ENCODE measurements at places on chromosomes 16 and 17.

GRCh38 chr17:31068291-31068690, 26.5 kb upstream of the NF1 start:
- peak; percentile 51 for DNase-seq

GRCh38 chr17:13746404-13746803, 144.7 kb upstream of the HS3ST3A1 start:
- DNase-seq, result no peak

DNA sequence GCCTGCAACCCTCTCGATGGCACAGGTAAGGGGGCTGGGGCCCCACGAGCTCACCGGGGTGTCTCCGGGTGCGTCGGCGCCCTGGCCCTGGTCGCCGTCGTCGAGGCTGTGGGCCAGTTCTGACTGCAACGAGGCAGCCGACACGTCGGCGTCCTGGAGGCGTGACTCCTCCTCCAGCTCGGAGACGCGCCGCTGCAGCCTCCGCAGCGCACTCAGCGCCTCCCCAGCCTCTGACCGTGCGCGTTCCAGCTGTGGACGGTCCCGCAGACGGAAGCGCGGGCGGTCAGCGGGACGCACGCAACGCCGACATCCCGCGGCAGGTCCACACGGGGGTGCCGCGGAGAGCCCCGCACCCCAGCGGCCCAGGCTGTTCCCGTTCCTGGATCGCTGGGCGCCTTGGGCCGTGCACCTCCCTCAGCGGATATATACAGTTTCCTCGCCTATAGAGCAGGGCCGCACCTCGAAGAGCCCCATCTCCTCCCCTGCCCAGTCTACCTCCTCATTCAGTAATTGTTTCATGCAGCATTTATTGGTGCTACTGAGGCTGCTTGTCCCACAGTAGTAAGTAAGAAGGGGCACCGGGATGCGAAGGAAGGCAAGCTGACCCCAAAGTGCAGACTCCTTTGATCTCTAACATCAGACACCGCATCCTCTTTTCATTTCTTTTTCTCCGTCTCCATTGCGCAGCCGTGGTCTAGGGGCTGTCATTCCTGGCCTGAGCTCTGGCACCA, 5.8 kb downstream of the THOC6 start:
- DNase-seq, result peak; percentile 48

GRCh38 chr17:75364078-75364477, 41.4 kb downstream of the GRB2 start:
- peak; percentile 92 for DNase-seq

DNA sequence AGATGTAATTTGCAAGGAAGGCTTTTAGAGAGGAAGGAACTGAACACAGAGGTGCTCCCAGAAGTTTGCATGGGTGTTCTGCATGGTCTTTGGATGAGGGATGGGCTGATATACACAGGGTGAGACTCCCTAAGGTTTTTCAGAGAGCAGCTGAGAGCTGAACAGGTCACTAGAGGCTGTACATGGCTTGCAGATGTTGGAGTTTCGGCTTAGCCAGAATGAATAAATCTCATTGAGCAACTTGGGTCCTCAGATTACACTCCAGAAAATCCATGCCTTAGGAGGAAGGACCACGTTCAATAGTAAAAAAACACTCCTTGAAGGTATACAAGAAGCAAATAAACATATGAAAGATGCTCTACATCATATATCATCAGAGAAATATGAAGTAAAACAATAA, 7.5 kb upstream of the ITGB3 start:
- DNase-seq, result no peak

DNA sequence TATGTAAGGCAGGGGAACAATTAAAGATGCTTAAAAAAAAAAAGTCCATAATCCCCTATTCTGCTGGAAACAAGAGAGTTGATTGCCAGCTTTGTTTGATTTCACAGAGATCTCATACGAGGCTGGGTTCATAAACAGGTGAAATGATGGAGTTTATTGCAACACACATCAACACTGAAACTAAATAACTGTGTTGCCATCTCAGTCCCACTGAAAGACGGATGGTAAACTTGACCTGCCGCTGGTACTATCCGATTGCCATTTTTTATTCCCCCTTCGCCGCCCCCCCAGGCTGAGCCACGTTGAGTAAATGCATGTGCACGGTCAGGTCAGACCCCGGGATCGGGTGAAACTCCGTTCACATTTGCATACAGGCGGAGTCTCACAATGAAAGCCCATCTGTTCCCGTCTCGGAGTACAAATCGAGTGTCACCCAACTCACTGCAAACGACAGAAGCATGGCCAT, 119.2 kb downstream of the SKAP1 start:
- DNase-seq, result no peak

DNA sequence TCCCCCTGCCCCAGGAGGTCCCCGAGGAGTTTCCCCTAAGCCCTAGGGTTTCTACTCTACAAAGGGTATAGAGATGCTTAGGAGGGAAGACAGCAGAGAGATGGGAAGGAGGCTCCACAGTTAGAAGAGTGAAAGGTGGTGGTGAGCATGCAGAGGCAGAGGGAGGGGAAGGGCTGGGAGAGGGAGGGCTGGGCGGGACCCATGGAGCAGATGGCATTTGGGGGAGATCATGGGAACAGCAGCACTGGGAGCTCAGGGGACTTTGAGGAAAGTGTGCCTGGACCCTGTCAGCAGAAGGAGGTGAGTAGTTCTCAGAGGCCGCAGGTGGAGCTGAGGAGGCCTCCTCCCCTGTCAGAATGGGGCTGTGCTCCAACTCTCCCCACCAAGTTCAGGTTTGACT, 650 bp upstream of the OTOP3 start:
- DNase-seq, result no peak

DNA sequence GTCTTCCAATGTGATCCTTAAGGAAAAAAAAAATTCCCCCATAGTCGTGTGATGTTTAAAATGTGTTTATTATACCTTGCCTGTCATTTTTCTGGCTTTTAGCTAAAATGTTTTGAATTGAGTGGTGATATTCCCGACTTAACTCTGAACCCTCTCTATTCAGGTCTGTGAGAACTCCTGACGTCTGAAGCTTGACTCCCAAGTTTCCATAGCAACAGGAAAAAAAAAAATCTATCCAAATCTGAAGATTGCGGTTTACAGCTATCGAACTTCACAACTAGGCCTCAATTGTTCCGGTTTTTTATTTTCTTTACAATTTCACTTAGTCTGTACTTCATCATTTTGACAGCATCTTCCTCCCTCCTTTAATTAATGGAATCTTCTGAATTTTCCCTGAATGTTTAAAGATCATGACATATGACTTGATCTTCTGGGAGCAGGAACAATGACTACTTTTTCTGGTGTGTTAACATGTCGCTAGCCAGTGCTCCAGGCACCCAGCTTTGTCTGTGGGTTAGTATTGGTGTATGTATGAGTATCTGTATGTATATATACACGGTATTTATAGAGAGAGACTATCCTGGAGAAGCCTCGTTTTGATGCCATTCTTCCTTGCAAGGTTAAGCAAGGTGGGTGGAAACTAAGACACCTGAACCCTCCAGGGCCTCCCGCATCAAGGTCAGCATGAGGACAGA, 12.8 kb upstream of the HSBP1 start:
- DNase-seq, result no peak

- DNase-seq, result no peak
These were observed 9.9 kb downstream of the ZFHX3 start for GRCh38 chr16:73037845-73038570.

DNA sequence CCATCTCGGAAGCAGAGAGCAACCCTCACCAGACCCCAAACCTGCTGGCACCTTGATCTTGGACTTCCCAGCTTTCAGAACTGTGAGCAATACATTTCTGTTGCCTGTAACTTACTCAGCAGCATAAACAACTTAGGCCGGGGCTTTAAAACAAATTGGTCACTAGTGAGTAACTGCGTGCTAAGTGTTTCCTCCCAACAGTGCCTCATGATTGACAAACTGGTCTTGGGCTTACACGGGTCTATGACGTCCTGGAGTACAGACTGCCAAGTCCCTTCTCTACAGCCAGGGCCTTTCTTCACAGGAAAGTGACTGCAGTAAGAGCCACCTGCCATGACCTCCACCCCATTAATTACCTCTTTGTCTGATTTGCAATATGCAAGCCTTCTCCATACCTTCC, 136.7 kb downstream of the XYLT1 start:
- peak; percentile 4 for DNase-seq

GRCh38 chr17:8186787-8187516, 3.0 kb downstream of the BORCS6 start:
- peak; percentile 94 for DNase-seq

DNA sequence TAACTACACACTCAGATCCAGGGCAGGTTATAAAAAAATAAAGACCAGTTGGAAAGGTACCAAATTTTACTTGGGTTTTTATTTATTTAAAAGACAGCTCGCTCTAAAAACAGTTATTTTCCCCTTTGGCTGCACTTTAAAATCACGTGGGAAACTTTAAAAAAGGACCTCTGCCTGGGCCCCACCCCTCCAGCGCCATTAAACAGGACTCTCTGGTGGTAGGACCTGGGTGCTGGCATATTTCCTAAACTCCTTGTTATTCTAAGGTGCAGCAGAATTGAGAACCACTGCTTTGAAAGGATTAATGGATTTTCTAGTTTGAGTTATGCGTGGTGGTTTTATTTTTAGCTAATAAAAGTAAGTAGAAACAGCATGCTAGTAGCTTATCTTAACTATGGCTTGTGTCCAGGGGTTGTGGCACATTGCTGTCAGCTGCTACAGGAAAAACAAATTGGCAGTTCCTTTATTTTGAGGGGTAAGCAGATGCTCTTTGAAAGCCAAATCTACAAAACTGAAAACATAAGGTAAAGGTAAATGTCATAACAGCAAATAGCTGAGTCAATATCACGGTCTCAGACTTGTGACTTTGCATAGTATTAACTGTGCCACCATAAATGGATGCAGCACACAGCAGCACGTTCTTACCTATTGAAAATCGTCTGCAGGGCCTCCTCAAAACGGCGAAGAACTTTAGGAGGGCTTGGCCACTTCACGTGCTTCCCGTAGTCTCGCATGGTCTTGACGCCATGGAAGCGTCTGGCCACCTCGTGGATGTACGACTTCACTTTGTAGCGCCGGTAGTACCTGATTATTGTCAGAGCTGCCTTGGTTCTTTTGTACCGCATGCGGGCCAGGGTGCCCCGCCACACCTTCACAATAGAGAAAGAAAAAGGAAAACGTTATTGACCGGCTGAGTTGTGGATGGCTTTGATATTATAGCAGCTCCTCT, 172.0 kb downstream of the CDK5R1 start:
- DNase-seq, result no peak

DNA sequence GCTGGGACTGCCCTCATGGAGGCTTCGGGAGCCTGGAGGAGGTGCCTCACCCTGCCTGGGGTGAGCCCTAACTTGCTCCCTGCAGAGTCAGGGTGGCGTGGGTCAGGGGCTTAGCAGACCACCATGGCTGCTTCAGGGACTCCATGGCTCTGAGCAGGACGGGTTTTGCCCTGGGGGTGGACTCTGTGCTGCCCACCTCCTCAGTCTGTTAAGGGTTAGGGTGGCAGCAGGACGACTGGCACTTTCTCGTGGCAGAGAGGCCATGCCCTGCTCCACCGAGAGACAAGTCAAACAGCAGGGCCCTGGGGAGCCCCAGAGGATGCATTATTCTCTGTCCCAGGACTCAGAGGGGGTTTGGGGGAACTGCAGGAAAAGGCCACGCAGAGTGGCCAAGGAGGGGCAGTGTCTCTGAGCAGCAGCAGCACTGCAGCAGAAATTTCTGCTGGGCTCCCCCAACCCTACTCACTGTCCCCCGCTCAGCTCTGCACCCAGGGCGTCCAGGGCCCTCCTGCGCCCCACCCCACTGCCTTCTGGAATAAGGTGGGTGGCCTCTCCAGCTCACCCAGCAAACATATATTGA, 1.8 kb upstream of the PRSS22 start:
- no peak for DNase-seq

DNA sequence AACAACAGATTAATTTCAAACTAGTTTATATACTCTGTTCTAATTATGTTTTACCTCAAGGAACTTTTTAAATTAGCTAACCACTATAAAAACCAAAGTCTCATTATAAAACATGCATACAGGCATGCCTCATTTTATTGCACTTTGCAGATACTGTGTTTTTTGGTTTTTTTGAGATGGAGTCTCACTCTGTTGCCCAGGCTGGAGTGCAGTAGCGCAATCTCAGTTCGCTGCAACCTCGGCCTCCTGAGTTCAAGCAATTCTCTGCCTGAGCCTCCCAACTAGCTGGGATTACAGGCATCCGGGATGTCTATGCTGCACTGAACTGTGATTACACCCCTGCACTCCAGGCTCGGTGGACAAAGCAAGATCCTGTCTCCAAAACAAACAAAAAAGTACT, 8.8 kb upstream of the JPT1 start:
- DNase-seq, result no peak

DNA sequence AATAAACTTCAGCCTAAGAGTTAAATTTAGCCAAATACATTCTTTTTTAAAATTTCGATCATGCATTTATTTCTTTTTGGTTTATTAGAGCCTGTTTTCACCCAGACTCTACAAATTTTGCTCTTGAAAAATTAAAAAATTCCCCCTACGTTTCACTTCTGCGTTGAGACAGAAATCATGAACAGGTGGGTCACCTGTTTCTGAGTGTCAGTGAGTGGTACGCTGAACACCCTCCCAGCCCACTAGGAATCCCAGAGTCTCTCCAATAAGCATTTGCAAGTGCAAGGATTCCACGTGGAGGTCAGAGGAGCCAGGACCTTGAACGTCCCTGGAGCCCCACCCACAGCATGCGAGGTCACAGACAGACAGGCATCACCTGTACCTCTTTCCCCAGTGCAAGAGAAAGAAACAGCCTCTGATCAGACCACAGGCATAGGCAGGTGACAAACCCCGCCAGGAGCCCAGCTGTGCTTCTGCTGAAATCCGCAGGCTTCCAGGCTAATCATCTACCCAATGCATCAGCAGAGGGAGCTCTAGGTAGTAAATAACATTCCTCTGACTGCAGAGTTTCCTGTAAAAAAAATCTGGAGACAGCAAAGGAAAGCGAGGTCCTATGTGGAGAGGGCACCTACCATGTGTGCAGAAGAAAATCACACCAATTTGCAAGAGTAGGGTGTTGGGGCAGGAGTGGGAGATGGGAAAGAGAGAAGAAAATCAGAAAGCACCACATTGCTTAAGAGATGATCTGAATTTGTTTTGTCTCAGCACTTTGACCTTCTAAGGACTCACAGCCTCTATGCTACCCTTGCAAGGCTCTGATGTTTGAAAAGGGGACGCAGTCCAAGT, 5.9 kb upstream of the XYLT1 start:
- DNase-seq, result peak; percentile 32

- peak; percentile 71 for DNase-seq
These were observed 11.8 kb downstream of the LASP1 start for GRCh38 chr17:38881600-38882191.

DNA sequence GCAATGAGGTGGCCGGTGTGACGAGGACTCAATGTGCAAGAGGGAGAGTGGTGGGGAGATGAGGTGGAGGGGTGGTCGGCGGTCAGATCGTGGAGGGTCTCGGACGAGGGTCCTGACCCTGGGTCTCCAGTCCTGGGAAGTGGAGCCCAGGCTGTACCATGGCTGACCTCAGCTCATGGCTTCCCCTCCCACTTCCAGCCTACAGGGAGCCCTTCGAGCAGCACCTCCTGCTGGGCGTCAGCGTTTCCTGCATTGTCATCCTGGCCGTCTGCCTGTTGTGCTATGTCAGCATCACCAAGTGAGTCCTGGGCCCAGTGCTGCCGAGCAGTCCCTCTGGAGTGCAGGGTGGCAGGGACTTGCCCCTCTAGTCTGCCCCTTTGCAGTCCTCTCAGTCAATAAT, 41.8 kb downstream of the IL4R start:
- peak; percentile 61 for DNase-seq
